Fibroblast of mammary gland (primary cell): ENCODE measurements at places on chromosomes 7 and 10.

DNA sequence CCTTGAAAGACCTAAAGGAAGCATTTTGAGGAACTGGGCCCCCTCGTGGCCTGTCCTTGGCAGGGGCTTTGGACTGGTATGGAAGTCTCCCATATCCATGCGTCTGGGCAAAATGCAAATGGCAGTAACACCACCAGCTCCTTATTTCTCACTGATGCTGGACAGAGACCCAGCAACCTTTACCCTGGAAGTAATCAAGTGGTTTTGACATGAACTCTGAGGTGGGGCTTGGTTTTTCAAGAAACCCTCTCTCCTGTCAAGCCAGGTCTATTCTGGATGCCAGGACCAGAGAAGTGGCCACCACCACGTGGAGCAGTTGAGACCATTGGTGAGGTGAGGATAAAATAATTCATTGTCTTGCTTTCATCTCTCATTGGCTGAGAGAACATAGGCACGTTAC lies 84.4 kb downstream of the OTUD1 start:
- no peak for DNase-seq

GRCh38 chr10:132743925-132744490 lies 41.9 kb downstream of the NKX6-2 start:
- DNase-seq: peak; percentile 2

DNA sequence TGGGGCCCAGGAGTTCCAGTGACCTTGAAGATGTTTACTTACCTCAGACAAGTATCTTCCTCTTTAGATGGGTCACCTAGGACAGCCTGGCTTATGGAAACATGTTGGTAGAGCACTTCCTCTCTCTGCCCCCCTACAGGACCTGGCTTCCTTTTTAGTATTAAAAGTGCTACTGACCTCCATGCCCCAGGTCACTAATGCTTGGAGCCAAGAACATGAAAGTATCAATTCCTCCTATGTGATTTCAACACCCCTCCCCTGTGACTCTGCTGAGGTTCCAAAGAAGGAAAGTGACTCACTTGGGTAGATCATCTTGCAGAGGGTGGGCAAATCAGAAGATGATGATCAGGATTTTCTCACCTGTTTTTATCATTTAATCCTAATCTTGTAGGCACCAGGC lies 125.3 kb upstream of the CCDC6 start:
- DNase-seq: peak; percentile 57

DNA sequence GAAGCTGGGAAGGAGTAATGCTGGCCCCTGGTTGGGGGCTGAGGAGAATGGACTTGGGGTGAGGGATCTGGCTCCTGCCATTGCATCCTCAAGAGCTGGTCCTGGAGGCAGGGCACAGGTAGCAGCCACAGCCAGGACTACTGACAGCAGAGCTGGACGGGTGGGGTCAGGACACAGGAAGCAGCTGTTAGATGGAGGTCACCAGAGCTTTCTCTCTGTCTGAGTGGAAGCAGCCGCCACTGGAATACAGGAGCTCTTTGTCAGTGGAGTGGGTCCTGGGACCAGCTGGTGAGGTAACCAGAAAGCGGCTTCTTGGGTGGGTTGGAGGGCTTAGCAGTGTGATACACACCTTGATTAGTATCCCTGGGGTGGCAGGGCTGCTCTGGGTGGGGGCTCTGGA lies 58.1 kb upstream of the AQP1 start:
- no peak for DNase-seq

GRCh38 chr10:3949711-3950110 lies 164.7 kb upstream of the KLF6 start:
- DNase-seq: no peak

- DNase-seq: peak; percentile 83
Measured at GRCh38 chr7:100489824-100490223, 6.1 kb downstream of the NYAP1 start.

GRCh38 chr10:99906470-99906869 lies 103.3 kb downstream of the DNMBP start:
- peak; percentile 98 for DNase-seq

- peak; percentile 37 for DNase-seq
Measured at GRCh38 chr7:2717293-2718261, 29.6 kb downstream of the AMZ1 start.

DNA sequence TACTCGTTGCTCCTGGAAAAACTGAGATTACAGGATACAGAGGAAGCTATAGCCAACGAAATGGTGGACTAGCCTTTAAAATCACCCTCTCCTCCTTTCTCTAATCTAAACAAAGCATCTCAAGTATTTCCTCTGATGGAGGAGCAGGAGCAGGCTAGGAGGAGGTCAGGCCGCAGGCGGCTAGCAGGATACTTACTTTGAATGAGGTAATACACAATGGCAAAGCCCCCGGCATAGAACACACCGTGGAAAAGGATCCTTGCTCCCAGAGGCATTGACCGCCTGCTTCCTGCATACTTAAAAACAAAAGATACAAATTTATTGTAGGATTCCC lies 64.4 kb downstream of the STK17A start:
- peak; percentile 60 for DNase-seq

- peak; percentile 65 for DNase-seq
Measured at GRCh38 chr10:131997366-131998049, 15.8 kb upstream of the BNIP3 start.

GRCh38 chr10:7333961-7334641 lies 76.7 kb downstream of the SFMBT2 start:
- peak; percentile 32 for DNase-seq

GRCh38 chr10:71561003-71561574 lies 158.5 kb downstream of the C10orf105 start:
- DNase-seq: no peak

- peak; percentile 36 for DNase-seq
Measured at GRCh38 chr7:121219026-121219425, 109.8 kb upstream of the WNT16 start.

- no peak for DNase-seq
Measured at GRCh38 chr10:50333872-50334271, 82.6 kb upstream of the ASAH2 start.

DNA sequence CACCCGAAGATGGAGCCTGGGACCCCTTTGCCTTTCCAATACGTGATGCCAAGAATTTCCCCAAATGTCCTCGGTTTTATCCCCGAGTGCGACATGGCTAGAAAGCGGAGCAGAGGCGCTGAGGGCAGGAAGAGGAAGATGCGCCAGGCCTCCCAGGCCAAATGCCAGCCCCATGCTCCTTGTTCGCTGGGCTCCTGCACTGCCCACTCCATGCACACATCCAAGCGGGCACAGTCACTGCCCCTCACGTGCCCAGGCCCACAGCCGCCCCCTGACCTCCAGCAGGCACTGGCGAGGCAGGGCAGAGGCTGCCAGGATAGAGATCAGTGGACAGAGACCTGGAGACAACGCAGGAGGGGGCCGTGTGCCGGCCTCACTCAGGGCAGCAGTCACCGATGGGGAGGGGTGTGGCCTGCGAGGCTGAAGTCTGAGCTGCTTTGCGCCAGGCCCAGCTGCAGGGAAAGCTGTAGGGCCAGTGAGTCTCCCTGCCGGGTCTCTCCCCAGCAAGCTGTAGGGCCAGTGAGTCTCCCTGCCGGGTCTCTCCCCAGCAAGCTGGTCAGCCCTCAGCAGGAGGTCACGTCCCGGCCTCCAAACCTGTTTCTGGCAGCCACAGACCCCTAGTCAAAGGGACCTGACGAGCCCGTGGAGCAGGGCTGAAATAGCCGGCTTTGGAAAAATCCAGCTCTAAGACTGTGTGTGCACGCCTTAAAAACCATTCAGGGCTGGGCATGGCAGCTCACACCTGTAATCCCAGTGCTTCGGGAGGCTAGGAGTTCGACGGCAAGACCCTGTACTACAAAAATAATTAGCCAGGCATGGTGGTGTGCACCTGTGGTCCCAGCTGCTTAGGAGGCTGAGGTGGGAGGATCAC lies 100.6 kb upstream of the DIP2C start:
- DNase-seq: no peak

- DNase-seq: peak; percentile 100
Measured at GRCh38 chr7:41029072-41029499, 673.8 kb downstream of the INHBA start.

GRCh38 chr7:7099584-7100014 lies 82.7 kb upstream of the C1GALT1 start:
- peak; percentile 90 for DNase-seq

GRCh38 chr10:118358327-118358726 lies 16.2 kb upstream of the FAM204A start:
- no peak for DNase-seq

- DNase-seq: peak; percentile 63
Measured at GRCh38 chr7:130850956-130851355, 116.9 kb upstream of the KLF14 start.

DNA sequence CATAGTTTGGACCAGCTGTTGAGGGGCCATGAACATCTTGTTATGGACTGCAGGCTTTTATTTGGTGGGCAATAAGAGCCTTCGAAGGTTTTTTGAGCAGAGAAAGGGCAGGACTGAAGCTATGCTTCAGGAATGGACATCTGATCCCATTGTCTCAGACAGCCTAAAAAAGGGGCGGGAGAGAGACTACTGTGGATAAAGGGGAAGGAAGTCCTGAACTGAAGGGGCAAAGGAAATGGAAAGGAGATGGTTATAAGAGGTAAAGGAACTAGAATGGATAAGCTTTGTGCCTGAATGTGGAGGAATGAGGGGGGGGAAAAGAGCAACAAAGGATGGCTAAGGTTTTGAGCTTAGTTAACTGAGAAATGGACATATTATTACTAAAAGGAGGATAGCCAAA lies 172.5 kb downstream of the SKAP2 start:
- no peak for DNase-seq
